ENCODE measurements at places on chromosomes 11 and 22.

- no peak for DNase-seq
Observed at GRCh38 chr11:108787105-108787504, 122.2 kb downstream of the DDX10 start.

- no peak for DNase-seq
Observed at GRCh38 chr11:24521601-24522000, 24.7 kb downstream of the LUZP2 start.

GRCh38 chr11:119759324-119759723 lies 30.3 kb upstream of the NECTIN1 start:
- peak; percentile 30 for DNase-seq

- no peak for DNase-seq
Observed at GRCh38 chr11:2542406-2542805, 97.6 kb downstream of the KCNQ1 start.

DNA sequence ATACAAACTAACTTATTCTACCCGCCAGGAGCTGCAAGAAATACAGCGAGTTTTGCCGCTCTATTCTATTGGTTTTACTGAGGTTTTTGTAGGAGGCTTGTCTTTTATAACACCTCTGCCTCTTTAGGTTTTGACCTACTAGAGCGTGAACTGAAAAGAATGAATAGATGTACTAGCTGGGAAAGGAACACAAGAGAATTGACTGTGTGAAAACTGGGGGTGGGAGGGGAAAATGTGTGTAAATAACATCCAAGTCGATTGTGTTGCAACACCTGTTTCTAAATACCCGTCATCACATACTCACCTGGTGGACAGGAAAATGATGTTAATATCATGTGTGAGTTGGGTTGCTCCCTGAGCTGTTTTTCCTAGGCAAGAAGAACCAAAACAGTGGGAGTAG lies 12.9 kb upstream of the JHY start:
- no peak for DNase-seq

- no peak for DNase-seq
Observed at GRCh38 chr22:42025421-42025820, 26.8 kb downstream of the WBP2NL start.

DNA sequence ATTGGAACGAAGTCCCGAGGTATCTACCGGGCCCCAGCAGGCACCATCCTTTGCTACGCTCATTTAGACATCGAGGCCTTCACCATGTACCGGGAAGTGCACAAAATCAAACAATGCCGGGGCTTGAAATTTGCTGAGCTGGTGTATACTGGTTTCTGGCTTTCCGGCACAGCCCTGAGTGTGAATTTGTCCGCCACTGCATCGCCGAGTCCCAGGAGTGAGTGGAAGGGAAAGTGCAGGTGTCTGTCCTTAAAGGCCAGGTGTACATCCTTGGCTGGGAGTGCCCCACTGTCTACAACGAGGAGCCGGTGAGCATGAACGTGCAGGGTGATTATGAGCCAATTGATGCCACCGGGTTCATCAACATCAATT lies 158.8 kb upstream of the GUCY1A2 start:
- DNase-seq = no peak

- DNase-seq = no peak
Observed at GRCh38 chr22:34841911-34842310, 224.0 kb upstream of the ISX start.

GRCh38 chr22:21940521-21940920 lies 12.1 kb downstream of the PPM1F start:
- peak; percentile 48 for DNase-seq

GRCh38 chr11:93574638-93575220 lies 31.5 kb upstream of the SMCO4 start:
- DNase-seq = no peak

- DNase-seq = no peak
Observed at GRCh38 chr11:17878743-17879142, 134.1 kb downstream of the SERGEF start.

DNA sequence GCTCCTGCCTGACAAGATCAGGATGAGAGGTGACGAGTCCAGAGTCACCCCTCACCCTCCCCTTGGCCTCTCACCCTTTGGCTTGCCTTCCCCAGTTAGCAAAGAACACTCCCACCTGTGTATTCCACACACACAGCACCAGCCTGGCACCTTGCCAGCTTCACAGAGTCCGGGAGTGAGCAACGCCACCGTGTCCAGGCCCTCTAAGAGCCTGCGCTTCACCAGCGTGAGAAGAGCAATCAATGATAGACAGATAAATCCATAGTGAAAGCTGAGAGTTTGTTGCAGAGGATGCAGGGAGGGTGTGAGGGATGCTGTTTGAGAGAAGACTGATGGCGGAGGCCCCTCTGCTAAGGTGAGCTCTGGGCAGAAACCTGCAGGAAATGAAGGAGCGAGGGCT lies 404.5 kb downstream of the LARGE1 start:
- no peak for DNase-seq

- no peak for DNase-seq
Observed at GRCh38 chr11:131658952-131659351, 288.5 kb downstream of the NTM start.

DNA sequence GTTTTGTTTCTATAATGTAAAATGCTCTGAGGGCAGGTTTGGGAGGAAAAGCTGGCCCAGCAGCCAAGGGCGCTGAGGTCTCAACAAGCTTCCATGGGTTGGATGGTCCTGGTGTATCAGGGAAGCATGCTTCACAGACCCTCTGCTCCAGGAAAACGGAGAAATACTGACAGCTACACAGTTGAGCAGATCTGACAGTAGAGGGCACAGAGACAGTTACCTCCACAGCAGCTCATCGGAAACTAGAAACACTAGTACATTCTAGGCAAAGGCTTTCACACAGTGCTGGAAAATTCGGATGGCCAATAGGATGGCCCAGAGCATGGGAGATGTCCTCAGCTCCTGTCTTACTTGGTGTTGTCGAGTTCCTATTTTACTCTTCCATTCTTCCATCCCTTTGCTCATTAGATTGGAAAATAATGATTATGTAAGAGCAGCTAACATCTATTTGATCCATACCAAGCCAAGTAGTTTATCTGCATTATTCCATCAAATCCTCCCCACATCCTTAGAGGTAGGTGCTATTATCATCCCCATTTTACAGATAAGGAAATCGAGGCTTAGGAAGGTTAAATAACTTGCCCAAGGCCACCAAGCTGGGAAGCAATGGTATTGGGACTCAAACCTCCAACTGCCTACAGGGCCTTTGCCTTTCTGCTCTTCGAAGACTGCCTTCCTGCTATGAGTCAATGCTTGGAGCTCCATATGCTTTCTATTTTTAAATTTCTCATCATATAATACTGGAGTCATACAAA lies 28.3 kb downstream of the LMO2 start:
- DNase-seq = no peak

DNA sequence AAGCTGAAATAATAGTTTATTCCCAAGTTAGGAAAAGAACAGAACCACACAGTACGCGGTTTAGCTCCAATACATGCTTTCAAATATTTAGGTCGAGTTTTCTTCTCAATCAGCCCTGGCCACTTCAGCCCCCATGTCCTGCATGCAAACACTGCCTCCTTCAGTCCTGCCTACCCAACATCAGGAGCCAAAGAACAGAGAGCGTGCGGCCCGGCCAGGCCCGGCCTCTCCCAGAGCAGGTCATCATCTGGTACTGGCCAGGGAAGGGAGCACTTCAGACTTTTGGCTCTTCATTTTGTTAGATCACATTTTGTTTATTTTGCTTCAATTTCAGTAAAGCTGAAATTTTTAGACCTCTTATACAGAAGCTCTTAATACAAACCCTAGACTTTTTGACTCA lies 6.7 kb downstream of the BRD1 start:
- no peak for DNase-seq

GRCh38 chr22:40524392-40525249 lies 111.9 kb downstream of the MRTFA start:
- peak; percentile 22 for DNase-seq

- no peak for DNase-seq
Observed at GRCh38 chr22:21943571-21944448, 8.8 kb downstream of the PPM1F start.

- DNase-seq = no peak
Observed at GRCh38 chr11:7270233-7270865, 18.6 kb downstream of the SYT9 start.

DNA sequence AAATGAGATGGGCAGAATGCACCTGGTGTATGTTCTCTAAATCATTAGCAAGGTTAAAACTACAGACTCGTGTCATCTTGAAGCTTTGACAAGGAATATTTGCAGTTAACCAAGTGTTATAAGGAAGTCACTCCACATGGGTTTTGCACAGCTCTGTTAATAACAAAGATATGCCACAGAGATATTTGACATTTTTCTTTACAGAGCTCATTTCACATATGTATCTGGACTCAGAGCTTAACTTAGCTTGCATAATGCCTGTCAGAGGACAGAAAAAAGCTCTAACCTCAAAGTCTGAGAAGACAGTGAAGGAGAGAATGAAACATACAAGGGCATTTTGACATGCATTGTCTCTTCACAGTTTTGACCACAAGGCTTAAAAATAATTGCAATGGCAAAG lies 105.5 kb downstream of the C11orf87 start:
- no peak for DNase-seq

GRCh38 chr11:66880496-66881450 lies 23.9 kb downstream of the LRFN4 start:
- DNase-seq = no peak

GRCh38 chr22:46287873-46288751 lies 8.6 kb upstream of the GTSE1 start:
- peak; percentile 83 for DNase-seq

GRCh38 chr11:74418509-74418895 lies 20.3 kb upstream of the PGM2L1 start:
- no peak for DNase-seq

DNA sequence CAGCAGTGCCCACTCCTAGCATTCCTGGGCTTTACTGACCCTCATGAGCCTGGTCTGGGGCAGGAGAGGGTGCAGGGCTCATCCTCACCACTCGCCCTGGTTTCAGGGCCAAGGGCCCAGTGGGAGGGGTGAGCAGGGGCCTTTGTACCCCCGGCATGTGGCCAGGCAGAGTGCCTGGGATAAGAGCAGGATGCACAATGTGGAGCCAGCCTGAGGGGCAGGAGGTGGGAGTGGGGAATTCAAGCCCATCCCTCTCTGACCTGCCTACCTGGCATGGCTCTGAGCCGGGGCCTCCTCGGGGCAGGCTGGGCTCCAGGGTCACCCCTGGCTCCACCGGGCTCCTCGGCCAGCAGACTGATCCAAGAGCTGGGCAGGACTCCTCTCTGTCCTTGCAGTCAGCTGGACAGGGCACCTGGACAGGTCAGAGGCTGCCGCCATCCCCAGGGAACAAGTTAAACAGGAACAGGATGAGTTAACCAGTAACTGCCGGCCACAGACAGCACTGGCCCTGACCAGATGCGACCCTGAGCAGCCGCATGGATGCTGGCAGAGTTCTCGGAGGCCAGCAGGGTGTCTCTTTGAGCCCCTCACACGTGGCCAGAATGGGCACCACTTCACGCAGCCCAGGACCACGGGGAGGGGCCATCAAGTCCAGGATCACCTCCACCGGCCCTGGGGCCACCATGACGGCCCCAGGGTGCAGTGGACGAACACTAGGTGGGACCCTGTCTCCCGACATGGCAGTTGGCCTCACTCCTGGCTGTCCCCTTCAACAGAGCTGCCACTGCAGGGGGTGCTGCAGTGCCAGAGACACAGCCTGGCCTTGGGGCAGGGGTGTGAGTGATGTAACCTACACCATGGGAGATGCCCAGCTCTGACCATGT lies 5.0 kb downstream of the SIGIRR start:
- no peak for DNase-seq

DNA sequence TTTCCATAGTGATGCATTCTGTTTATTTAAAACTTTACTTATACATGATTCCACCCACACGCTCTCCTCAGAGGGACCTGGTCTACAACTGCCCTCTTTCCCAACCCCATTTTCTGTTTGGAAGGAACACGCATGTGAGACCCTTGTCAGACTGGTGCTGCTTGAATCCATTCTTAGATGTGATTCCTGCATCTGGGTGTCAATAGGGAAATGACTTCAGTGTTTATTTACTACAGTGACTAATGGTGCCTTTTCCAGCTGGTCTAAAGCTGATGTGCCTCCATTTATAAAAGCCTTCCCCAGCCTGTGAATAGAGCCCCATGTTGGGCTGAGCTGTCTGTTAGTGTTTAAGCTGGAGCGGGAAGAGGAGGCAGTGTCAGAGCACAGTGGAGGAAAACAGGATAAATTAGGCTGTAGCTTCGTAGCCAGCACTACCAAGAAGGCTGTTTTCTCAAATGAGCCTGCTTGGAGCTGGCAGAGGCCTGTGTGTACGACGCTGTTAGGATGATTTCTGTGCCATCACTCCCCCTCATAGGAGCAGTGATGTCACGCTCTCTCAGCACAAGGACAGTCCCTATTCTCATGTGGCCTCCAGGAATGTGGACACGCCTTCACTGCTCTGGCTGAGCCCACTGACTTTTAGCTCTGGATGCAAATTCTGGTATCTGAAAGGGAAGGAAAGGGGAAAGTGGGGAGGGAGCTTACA lies 18.9 kb upstream of the C11orf96 start:
- no peak for DNase-seq

GRCh38 chr22:27501191-27501936 lies 300.2 kb downstream of the MN1 start:
- DNase-seq = no peak

DNA sequence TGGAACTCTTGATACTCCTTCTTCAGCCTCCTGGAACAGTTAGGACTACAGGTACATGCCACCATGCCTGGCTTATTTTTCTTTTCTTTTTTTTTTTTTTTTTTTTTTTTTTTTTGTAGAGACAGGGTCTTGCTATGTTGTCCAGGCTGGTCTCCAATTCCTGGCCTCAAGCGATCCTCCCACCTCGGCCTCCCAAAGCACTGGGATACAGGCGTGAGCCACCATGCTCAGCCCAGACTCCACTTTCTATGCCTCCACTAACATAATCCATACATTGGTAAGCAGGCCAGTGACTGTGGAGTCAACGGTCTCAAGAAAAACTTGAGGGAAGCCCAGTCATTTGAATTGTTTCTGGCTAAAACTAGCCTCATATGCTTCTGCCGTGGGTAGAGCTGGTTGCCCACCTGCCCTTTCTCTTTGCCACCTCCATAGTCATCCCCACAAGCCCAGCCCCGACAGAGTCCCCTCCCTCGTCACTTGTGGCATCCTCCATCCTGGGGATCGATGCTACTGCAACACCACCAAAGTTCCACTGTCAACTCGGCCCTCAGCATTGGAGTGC lies 2.4 kb downstream of the SCN2B start:
- DNase-seq = no peak

- no peak for DNase-seq
Observed at GRCh38 chr22:37999640-38000272, 15.4 kb upstream of the SOX10 start.

GRCh38 chr11:9701799-9702198 lies 37.9 kb downstream of the SWAP70 start:
- no peak for DNase-seq

GRCh38 chr11:121032546-121032945 lies 8.6 kb downstream of the TBCEL start:
- no peak for DNase-seq

Measured in CMK (cell line).